ENCODE measurements at places on chromosomes 13 and 19.

DNA sequence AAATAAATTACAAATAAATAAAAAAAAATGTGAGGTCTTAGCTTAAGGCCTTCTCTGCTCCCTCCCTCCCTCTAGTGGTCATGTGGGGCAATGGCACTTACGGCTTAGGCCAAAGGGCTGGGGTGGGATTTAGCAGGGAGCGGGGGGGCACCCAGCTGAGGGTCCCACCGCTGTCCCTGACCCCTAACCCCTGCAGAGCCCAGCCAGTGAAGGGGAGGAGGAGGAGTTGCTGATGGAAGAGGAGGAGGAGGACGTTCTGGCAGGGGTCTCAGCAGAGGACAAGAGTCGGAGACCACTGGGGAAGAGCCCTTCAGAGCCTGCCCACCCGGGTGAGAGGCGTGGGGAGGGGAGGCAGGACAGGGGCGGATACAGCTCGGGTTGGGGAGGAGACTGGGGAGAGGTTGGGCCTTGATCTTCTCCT, 9.3 kb downstream of the MPND start:
- DNase-seq, result peak; percentile 23

GRCh38 chr13:75165543-75166230, 316.3 kb downstream of the TBC1D4 start:
- no peak for DNase-seq

DNA sequence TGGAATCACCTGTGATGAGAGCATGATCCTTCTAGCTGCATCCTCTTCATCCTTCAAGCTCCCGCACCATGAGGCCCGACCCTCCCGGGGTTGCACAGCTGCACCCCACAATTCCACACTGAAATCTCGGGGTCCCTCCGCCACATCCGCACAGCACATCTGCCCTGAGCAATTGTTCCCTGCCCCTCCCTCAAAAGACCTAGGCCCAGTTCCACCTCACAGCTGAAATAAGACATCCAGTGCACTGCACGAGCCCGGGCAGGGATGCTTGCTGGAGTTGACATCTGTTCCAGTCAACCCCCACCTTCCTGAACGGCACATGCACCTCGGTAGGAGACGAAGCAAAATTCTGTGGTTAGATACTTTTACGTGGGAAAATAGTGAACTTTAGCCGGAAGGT, 14.7 kb upstream of the SOX1 start:
- DNase-seq, result no peak

DNA sequence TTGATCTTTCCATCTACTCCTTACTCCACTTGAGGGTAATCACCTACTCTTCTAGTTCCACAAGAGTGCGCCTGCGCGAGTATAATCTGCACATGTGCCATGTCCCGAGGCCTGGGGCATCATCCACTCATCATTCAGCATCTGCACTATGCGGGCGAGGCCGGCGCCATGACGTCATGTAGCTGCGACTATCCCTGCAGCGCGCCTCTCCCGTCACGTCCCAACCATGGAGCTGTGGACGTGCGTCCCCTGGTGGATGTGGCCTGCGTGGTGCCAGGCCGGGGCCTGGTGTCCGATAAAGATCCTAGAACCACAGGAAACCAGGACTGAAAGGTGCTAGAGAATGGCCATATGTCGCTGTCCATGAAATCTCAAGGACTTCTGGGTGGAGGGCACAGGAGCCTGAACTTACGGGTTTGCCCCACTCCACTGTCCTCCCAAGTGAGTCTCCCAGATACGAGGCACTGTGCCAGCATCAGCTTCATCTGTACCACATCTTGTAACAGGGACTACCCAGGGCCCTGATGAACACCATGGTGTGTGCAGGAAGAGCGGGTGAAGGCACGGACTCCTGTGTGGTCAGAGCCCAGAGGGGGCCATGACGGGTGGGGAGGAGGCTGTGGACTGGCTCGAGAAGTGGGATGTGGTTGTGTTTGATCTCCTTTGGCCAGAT, 2.7 kb upstream of the KLK2 start:
- DNase-seq, result no peak

DNA sequence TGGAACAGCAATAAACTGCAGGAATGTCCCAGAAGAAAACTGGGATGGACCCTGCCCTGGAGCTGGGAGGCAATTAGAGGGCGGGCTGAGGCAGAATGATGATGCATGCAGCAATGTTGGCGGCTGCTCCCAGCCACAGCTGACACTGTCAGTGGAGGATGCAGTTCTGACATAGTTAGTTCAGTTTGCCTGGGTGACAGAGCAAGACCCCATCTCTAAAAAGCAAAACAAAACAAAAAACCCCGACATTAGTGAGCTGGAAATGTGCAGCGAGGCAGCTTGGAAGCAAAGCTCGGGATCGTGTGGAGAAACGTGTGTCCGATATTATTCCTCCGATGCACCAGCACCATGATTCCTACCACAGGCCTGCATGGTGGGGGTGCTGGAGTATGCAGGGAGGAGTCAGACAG, 110.1 kb upstream of the UQCRFS1 start:
- DNase-seq, result no peak

GRCh38 chr13:63305641-63306133, 1890.0 kb upstream of the PCDH20 start:
- DNase-seq, result no peak

- DNase-seq, result no peak
Measured at GRCh38 chr19:18895824-18896341, at the start of gene CERS1. TSS of gene CERS1 (minus strand) at chr19:18896158. CDS start at chr19:18896072, 86 bp downstream.

GRCh38 chr13:79765331-79765730, 284.4 kb downstream of the NDFIP2 start:
- DNase-seq, result no peak

Data from stimulated activated CD8-positive, alpha-beta memory T cell treated with anti-CD3 and anti-CD28 coated beads, Interleukin-15, amount 100 ng/mL, for 4 hours (primary cell).